ENCODE measurements at places on chromosomes 7 and 10.

DNA sequence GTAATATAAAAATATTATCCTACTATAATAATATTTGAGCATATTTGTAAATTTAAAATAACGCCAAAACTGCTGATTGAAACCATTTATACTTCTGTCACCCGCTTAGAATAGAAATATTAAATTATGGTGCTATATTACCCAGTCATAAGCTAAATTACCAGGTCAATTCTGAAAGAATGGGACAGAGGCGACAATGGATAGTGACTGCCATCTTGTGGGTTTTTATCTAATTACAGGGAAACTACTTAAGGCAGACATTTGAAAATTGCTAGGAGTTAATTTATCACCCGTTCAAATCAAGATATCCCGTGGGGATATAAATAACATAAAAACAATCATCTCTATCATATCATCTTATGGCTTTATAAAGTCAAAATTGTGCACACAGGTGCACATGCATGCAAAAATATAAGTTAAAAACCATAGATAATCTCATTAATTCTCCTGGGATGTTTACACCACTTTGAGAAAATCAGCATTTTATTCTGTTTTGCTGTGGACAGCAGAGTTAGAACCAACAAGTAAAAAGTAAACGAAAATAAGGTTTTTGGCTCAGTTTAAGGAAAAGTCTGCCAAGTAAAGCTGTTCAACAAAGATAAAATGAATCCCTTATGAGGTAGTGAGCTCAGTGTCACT, 41.3 kb upstream of the HPSE2 start:
- DNase-seq, result no peak

DNA sequence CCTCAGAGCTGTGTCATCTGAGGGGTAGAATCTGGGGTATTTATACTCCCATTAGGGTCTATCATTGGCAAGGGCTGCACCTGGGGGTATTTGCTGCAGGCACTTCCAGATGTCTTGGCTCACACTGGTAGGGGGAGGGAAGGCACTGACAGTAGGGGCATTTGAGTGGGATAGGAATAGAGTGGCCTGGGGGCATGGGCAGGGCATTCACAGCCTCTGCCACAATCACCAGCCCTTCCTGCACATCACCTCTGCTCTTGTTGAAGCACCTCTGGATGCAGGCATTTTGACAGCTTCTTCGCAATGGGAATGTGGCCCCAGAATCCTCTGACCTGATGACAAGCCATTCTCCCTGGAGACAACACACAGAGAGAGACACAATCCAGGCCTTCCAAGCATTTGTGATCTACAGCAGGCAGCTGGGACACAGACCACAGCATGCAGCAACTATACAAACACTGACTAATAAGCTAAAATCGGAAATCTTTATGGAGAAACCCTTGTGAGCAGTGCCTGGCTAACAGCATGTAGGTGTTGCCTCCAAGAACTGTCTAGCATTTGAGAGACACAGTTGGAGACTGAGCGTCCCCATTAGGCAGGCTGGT, 178.5 kb downstream of the KCNMA1 start:
- no peak for DNase-seq

DNA sequence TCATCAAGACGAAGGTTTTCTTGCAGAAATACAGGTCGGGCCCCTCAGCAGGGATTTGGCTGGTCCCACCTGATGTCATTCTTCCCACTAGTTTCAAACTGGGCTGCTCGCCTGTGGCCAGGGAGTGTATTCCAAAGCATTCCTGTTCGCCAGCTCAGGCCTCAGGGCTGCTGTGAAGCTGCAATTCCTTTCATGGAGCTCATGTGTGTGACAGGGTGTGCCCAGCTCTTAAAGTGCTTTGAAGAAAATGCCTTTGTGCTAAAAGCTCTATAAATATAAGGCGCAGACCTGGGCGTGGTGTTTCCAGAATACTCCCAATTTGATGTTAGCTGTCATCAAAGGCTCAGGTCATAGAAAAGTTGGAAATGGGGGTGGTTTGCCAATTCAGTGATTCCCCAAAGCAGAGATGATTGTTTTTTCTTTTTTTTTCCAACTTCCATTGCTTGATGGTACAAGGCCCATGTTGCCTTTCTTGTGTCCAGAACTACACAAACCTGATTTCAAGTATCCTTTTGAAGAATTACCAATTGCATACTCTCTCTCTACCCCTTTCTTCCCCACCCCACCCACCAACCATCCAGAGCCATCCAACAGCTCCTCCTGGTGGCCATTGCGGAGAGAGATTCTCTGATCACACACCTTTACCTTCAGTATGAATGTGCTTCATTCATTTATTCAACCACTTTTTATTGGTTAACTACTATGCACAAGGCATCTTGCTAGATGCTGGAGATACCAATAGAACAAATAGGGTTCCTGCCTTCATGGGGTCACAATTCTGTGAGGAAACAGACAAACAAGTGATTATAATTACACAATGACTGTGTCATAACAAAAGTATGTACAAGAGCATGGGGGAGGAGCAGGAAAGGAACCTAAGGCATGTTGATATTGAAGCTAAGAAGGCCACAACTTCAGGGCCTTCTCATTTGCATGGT, 297.3 kb upstream of the LYZL1 start:
- peak; percentile 5 for DNase-seq

DNA sequence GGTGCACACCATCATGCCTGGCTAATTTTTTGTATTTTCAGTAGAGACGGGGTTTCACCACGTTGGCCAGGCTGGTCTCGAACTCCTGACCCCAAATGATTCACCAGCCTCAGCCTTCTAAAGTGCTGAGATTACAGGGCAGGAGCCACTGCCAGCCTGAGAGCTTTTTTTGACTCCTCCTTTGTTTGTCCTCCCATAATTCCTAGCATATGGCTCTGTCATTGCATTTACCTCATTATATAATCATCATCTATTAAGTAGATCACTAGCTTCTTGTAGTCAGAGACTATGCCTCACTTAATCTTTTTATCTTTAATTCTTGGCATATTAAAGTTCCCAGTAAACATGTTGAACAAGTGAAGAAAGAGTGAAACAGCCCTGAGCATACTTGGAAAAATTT, 82.1 kb downstream of the CPEB3 start:
- DNase-seq, result no peak

GRCh38 chr7:16916738-16917137, 35.0 kb upstream of the AGR3 start:
- DNase-seq, result no peak

DNA sequence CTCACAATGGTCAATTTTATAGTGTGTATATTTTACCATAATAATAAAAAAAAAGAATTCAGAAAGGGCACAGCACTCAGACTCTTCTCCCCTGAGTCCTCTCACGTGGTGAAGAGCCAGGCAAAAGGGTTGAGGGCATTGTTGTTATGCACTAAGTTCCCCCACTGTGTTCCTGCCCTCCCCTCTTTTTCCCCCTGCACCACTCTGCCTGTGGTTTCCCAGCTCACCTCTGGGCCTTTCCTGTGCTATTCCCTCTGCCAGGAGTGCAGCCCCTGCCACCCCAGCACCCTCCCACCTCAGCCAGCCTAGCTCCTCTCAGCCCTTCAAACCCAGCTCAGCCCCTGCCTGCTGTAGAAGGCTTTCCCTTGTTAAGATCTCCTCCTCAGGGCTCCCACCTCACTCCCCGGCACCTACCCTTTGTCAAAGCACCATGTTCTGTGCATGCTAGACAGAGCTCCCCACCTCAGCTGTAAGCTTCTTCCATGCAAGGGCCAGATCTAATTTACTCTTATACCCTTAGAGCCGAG, 108.5 kb downstream of the KCNMA1 start:
- no peak for DNase-seq

All from stimulated activated CD8-positive, alpha-beta memory T cell treated with anti-CD3 and anti-CD28 coated beads, Interleukin-7, amount 100 ng/mL, for 4 hours (primary cell).